Hepatic stellate cell (primary cell): ENCODE measurements at places on chromosomes 2 and 18.

DNA sequence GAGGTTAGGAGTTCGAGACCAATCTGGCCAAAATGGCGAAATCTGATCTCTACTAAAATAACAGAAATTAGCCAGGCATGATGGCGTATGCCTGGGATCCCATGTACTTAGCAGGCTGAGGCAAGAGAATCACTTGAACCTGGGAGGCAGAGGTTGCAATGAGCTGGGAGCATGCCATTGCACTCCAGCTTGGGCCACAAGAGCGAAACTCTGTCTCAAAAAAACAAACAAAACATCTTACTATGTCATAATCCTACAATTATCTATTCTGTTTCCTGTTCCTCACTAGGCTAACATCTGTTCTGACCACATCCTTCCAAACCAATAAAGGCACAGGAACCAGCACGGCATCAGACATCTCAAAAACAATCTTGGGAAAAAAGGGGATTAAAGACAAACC, 361.8 kb upstream of the UBE2E3 start:
- no peak for DNase-seq

DNA sequence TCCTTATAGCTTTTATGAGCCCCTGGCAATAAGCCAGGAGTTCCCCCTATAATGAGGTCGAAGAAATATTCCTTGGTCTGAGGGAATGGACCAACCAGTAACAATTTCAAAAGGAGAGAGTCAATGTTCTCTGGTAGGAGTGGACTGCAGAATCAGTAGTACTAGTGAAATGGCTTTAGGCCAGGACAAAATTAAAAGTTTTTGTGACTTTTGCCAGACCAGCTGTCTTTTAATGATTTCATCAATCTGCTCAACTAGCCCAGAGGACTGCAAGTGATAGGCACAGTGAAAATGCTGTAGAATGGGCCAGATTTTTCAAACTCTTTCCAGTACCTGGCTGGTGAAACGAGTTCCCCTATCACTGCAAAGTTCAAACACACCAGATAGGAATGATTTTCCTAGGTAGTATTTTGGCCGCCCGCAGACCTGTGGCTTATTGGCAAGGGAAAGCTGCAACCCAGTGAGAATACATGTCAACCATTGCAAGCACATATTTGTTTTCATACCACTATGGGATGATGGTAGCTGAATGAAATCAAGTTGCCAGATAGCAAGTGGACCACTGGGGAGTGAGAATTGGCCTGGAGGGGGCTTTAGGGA, 45.5 kb downstream of the CERS6 start:
- DNase-seq: no peak

DNA sequence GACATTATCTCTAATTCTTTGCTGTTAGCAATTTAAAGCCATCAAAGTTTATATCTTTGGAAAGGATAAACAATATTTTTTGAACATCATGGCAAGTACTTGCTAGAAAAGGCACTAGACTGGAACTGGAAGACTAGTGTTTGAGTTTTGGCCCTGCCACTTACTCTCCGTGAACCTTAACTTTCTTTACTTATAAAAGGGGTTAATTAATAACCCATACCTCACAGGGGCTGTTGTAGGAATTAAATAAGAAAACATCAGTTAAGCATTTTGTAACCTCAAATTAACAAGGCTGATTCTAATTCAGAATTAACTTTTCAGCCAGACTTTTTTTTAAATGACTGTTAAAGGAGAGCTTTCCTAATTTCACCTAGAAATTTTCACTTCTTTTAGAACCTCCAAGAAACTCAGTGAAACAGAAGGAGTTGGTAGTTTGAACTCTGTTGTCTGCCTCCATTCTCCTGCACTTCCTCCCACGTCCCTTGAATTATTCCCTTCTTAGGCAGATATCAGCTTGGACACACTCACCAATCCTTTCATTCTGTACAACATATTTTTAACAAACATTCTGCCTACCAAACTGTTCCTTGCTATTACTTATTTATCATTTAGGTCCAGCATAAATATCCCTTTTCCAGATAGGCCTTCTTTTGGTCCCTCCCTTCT, 79.5 kb downstream of the COX7A2L start:
- DNase-seq: no peak

DNA sequence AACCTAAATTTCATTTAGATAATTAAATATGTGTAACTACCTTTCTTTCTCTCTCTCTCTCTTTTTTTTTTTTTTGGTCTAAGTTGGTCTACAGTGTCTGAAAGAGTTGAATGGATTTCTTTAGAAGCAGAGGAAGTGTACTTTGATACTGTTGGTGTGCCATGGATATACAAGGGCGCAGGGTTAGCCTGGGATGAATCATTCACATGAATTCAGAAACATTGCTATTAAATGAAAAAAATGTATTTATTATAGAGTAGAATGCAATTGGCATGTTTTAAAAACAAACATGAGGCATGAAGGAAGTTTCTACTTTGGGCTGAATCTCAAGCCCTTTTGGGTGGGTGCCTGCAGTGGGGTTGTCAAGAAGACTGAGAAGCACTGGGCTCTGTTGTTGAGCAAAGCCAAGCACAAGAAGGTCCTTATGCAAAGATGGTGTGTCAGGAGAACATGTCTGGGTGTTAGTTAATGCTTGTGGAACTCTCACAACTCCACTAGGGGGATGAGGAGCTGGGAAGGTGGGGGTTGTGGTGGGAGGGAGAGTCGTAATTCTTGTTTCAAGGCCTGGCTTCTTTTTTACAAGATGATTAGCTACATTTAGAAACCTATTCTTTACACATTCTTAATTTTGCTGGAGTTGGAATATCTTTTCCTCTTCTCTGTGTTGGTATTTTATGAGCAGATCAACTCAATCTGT, 57.9 kb downstream of the LYPD6 start:
- DNase-seq: no peak

DNA sequence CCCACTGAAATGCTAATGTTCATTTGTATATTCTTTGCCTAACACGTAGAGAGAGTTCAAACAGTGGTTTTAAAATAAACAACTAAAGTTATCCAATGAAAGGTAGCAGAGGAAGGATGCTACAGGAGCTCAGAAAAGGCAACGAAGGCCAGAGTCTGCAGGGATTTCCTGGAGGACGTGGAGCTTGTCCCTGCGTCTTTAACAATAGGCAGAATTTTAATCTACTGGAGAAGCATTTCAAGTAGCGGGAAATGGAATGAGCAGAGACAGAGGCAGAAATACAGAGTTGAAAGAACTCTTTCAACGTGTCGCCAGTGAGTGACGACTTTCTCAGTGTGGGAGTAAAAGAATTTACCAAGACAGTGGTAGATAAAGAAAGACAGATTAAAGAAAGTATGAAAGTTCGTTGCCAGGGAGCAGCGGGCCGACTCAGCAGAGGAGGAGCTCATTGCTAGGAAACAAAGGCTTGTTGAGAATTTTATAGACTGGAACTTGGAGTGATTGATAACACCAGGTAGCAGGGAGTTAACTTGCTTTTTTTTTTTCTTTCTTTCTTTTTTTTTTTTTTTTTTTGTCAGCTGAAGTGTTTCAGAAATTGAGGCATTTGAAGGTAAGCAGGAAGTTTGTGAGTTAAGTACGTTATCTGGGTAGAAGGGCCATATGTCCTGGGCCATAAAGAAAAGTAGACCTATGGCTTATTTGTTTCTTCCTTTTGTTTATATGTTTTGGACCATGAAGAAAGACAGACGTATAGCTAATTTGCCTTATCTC, 625 bp upstream of the NBAS start:
- DNase-seq: peak; percentile 25

DNA sequence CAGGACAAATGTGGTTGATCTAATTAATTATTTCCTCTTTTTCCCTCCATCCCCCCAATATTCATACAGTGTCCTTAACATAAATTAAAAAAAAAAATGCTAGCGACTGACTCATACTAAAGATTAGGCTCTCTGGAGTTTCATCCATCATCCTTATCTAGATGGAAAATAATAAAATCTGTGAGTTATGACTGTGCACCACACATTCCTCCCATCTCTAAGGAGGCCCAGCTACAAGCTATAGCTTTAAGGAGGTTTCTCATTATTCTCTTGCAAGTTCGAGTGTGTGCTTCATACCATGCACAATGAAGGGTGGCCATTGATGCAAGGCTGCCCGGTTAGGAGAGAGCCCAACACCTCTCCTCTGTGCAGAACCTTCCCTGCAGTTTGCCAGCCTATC, 77.3 kb downstream of the XDH start:
- DNase-seq: peak; percentile 65

DNA sequence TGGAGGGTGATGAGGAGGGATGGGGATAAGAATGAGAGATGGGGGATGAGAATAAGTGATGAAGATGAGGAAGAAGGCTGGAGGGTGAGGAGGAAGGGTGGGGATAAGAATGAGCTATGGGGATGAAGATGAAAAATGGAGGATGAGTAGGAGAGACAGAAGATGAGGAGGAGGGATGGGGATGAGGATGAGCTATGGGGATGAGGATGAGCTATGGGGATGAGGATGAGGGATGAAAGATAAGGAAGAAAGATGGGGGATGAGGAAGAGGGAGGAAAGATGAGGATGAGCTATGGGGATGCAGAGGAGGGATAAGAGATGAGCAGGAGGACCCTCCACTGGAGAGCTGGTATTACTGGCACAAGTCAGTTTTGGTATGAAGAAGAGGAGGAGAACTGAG, 231.5 kb downstream of the NAPG start:
- DNase-seq: no peak

DNA sequence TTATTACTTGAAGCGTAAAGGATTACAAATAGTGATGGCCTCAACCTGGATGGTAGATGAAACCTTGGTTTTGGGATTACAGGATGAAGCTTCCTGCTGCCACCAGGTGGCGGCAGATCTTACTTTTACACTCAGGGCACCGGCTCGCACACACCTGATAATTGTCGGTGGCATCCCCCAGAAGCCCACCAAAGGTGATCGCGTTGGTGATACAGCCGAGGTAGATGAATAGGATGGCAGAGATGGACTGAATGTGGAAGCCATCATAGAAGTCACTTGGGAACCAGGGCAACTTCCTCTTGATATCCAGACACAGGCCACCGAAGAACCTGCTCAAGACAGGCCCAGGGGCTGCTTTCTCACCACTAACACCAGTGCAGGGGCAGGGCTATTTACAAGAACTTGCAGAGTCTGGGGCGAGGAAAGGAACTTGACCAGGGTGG, 51.8 kb downstream of the MTHFD2 start:
- DNase-seq: peak; percentile 62

DNA sequence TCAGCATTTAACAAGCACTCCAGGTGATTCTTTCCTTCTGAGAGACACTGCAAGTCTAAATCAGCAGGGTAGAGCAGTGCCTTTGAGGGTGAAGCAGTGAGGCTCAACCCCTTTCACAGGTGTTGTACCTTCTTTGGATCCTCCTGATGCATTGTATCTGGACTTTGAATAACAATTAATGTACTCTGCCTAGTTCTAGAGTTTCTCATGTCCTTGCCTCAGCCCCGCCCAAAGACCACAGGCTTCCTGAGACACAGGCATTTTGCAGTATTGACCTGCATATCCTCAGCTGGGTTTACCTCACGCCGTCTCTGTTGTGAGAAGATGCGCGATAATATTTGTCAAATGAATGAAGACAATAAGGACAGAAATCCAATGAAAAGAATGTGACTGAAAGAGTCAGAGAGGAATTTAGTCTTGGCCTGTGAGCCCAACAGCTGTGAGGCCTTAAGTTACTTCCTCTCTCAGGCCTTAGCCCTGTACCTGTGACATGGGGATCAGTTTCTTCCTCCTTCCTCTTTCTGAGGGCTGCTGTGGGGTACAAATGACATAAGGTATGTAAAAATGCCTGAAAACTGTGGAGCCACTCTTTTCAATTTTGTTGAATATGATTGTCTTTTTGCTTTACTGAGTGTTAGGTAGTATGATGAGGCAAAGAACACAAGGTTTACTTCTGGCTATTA, 43.7 kb downstream of the WIPF1 start:
- no peak for DNase-seq

DNA sequence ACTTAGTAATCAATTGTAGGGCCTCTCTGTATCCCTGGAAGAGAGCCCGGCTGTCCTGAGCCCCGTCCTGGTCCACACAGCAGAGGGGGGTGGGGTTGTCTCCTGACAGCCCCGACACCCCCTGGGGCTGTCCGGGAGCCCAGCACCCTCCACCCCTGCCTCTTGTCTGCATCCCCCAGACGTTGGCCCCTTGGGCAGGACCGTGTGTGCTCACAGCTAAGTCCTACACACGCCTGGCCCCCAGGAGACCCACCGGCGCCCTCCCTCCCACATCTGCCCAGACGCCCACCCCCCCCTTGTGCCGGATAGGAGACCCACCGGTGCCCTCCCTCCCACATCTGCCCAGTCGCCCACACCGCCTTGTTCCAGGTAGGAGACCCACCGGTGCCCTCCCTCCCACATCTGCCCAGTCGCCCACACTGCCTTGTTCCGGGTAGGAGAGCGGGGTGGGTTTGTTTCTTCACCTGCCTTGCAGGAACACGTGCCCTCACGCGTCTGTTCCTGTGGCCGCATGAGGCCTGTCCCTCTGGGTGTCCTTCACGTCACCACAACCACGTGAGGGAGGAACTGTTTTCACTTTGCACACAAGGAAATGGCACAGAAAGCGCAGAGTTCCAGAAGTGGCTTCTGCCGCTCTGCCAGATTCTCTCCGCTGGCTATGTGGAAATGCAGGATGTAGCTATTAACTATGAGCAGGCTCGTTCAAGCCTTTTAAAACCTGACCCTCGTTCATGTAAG, 61.1 kb upstream of the NFATC1 start:
- no peak for DNase-seq

DNA sequence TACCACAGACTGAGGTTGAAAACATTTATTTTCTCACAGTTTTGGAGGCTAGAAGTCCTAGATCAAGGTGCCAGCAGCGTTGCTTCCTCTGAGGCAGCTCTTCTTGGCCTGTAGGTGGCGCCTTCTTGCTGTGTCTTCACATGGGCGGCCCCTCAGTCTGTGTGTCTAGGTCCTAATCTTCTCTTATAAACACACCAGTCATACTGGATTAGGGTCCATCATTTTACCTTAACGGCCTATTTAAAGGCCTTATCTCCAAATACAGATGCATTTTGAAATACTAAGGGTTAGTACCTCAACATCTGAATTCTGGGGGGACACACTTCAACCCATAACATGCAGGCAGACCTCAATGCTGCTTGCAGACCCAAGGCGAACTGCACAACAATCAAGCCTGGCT, 4.4 kb upstream of the RMC1 start:
- peak; percentile 60 for DNase-seq

DNA sequence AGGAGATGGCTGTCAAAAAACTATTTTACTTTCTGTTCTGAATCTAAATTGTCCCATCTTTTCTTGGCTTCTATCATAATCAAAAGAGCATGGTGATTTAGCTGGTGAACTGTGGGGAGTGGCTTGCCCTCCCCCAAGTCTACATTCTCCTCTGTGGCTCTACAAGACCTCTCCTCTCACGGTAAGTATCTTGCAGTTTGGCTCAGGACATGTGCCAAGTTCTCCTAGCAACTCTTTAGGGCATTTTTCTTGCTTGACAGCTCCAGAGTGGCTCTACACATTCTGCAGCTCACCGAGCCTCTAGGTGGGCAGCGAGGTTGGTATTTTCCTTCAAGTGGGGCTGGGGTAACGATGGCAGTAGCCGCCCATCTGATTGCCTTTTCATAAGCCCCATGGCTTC, 29.1 kb downstream of the SLC4A5 start:
- DNase-seq: no peak
